ENCODE measurements at places on chromosomes 12 and 14.

DNA sequence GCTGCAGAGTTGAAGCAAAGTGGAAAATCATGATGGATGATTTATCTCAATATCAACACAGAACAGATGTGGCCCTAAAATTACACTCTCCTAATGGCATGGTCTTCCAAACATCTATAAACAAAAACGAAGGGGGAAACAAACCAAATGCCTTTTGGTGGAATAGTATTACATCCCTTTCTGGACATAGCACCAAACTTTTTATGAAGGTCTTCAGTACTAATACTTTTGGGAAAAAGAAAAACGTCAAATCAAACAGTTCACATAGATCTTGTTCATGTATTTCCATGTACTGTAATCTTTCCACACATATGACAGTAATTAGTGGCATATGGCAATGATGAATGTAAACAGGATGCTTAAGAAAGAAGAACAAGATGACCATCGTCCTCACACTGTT, 22.9 kb upstream of the ANAPC7 start:
- no peak for DNase-seq

DNA sequence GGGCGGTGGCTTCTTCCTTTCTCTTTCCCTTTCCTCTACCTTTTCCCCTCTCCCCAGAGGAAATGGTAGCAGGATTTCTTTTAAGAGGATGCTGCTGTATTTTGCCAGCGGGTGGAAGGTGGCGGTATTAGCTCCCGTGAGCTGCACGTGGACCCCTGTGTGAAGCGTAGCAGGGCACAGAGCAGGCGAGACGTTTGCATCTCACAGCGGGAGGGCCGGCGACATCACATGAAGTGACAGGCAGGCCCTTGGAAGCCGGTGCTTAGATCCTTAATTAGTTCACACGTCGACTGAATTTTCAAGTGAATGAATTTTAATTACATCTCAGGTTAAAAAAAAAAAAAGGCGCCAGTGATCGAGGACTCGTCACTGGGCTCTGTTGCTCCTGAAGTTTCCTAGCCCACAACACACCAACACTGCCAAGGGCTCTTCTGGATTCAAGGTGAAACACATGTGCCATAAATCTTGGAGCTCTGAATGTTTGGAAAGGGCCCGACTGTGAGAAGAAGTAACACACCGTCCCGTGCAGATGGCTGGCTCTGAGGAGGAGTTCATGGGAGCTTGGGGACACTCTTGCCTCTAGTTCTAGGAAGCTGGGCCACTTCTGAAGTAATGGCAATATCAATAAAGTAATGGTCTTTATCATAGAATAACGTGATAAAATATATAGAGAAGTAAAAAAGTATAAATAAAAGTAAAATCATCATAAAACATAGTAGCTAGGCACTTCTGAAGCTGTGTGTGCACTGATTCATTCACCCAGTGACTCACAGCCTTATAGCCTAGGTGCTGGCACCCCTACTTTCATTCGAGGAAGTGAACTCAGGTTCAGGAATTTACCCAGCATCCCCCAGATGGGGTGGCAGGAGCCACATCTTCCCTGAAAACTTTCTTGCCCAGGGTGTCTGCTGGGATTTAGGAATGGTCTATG, 75.3 kb downstream of the AACS start:
- no peak for DNase-seq

DNA sequence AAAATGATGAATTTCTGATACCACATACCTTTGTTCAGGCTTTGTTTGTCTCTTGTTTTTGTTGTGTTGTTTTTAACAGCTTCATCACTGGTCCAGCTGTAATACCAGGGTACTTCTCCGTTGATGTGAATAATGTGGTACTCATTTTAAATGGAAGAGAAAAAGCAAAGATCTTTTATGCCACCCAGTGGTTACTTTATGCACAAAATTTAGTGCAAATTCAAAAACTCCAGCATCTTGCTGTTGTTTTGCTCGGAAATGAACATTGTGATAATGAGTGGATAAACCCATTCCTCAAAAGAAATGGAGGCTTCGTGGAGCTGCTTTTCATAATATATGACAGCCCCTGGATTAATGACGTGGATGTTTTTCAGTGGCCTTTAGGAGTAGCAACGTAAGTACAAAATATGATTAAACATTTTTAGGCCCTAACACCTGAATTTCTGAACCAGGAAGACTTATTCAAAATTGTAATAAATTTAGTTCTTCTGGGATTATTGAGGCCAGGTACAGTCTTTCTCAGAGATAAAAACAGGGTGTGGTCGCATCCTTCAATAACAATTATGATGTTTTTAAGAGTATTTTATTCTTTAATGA, 22.4 kb downstream of the RXYLT1 start:
- DNase-seq = no peak

- no peak for DNase-seq
Measured at GRCh38 chr12:32486158-32486557, 86.8 kb downstream of the FGD4 start.

- DNase-seq = no peak
Measured at GRCh38 chr12:99544457-99544856, 103.1 kb upstream of the GARIN6 start.

Data from T-helper 1 cell (primary cell).